Urinary bladder (tissue), 4 donors: ENCODE measurements at places on chromosomes 7 and 10. TPM values are rescaled to one million over a fixed set of nuclear protein-coding genes. Genes with fewer than 3 reads are reported as not detected.

Gene SCART1
- total RNA-seq: 3.3 TPM

Gene TMEM213
- not detected for total RNA-seq

Gene GNAT3
- not detected for total RNA-seq

Gene SEMA3A
- 24.3 TPM for total RNA-seq

Gene STEAP2
- total RNA-seq: 31.4 TPM

Gene NHLRC2
- 50.6 TPM for total RNA-seq

Gene TYW1
- 23.6 TPM for total RNA-seq

DNA sequence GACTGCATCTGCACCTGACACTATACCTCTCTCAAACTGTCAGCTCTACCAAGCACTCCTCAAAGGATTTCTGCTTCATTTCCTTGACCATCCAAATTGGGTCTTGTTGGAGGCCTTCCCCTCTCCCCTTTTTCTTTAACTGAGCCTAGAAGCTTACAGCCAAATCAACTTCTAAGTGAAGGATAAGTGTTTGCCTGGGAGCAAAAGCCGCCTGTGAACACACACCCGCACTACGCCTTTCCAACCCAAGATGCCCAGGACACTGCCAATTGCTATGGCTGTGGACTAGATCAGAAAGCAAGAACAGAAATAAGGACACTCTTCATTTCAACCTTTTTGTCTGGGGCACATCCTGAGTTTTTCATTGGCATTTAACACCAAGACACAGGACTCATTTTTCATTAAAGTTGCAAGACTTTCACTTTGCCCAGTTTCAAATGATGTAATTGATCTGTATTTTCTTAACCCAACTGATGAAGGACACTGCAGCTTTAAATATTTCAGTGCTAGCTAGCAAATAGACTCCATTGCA, 52.8 kb downstream of the CPEB3 start:
- DNase-seq: no peak

DNA sequence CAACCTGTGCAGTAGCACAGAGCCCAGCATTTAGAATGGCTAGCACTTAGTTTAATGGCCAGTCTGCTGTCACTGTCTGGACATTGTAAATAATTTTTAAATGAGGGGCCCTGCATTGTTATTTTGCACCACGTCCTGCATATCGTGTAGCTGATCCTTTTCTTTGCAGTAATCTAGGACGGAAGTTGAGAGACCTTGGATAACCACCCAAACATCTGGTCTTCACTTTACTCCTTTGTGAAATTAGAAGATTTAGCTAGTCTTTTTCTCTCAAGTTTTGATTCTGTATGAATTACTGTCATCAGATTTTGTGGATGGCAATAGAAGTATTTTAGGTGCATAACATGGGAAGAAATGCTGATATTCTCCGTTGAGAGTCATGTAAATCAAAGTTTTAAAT, 1.9 kb downstream of the MIOS start:
- DNase-seq: no peak

DNA sequence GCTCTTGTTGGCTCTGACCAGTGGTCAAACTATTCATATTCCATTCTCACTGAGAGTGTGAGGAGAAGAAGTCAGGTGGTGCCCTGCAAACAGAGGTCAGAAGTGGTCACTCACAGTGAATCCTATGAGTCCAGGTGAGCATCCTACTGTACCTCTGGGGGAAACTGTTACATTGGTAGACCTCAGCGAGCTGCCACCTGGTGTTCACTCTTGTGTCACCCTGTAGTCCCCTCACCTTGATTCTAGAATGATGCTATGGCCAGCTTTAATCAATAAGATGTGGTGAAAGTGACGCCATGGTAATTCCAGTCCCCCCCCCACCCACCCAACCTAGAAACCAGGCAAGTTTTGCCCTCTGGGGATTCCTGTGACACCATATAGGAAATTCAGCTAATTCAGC, 1.2 kb upstream of the AMPH start:
- no peak for DNase-seq

DNA sequence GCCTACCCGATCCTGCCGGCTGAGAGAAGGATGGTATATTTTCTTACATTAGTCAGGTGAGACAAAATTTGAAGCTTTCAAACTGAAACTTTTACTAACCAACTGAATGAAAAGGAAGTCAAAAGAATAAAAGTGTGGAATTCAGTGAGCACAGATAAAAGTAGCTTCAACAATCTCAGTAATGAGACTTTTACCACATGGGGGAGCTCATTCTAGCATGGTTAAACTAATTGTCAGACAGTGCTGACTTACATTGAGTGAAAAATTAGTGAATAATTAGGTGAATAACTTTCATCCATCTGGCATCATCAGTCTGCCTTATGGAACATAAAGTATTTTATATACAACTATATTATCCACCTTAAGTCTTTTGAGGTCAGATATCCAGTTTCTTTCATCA, 8.4 kb downstream of the FAM237B start:
- DNase-seq: no peak

DNA sequence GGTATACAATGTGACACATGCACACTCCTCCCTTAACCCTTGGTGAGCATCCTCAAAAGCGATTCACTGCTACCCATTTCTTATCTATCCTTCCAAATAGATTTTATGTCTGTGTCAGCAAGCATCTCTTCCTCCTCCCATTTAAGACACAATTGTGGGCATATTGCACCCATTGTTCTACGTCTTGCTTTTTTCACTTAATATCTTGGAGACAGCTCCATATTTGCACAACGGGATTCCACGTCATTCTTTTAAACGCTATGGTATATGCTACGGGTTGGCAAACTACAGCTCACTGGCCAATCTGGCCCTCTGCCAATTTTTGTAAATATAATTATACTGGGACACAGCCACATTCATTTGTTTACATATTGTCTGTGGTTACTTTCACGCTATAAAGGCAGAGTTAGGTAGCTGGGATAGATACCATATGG, 88.6 kb downstream of the RNF216 start:
- DNase-seq: no peak

GRCh38 chr10:133208466-133208865, 21.6 kb upstream of the UTF1 start:
- DNase-seq: no peak

GRCh38 chr7:94580601-94581000, 71.0 kb downstream of the CASD1 start:
- no peak for DNase-seq

DNA sequence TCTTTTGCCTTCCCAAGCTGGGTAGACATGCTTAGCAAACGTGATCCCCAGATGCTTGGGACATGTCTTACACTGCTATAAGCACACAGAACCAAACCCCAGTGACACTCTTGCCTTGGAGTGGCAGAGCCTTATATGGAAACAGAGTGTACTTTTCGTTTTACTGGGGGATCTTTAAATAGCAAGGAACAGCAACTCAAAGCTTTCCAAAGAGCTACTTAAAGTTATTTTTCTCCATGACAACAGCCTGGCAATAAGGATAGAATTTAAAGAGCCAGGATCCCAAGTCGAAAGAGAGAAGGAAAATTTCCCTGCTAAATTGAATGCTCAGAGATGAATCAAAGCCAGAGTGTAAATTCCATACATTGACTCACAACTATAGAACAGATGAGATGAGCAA, 67.8 kb downstream of the ZNF365 start:
- no peak for DNase-seq

GRCh38 chr10:91694170-91694794, 61.4 kb upstream of the PPP1R3C start:
- DNase-seq: no peak

- no peak for DNase-seq
Measured at GRCh38 chr10:102579328-102579727, 65.0 kb upstream of the TRIM8 start.

DNA sequence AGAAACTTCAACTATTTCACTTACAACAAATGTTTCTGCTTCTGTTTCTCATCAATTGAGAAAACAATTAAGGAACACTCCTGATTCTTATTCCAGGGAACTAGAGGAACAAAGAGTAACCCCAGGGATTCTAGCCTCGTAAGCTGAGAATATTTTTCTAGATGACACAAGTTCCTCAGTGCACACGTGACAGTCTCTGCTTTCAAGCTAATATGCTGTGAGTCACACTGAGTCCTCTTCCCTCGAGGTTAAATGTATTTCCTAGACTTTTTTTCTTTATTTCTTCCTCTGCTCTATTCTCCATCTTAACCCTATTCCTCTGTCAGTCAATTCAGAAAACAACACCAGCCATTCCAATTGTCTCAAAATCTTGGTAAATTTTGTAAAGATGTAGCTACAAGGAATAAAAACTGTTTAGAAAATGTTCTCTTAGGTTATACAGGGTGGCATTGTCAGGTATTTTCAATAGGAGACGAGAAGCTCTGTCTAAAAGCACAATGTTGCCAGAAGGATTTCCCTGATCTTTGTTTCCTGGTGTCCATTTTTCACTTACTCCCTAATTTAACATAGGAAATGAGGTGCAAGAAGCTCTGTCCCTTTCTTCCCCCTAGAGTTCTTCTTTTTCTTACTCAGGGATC, 5.8 kb upstream of the C1GALT1 start:
- DNase-seq: no peak

GRCh38 chr10:108384378-108384777, 1219.9 kb upstream of the SORCS1 start:
- DNase-seq: no peak

DNA sequence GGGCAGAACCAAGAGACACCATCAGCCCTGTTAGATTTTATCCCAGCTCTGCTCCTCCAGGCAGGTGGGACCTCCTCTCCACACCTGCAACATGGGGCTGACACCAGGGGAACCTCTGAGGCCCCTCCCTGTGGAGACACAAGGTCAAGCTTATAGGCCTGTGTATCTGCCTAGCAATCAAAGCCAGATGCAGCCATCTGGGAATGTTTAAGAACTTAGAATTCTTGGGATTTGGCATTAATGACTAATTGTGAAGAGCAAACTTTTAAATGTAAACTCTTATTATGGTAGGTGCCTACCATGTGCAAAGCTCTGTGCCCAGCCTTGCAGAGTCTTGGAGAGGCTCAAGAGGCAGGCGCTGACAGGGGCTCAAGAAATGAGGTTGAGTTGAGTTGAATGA, 52.1 kb downstream of the TBATA start:
- DNase-seq: no peak

GRCh38 chr7:143974459-143974858, 19.8 kb downstream of the OR2F1 start:
- DNase-seq: no peak

DNA sequence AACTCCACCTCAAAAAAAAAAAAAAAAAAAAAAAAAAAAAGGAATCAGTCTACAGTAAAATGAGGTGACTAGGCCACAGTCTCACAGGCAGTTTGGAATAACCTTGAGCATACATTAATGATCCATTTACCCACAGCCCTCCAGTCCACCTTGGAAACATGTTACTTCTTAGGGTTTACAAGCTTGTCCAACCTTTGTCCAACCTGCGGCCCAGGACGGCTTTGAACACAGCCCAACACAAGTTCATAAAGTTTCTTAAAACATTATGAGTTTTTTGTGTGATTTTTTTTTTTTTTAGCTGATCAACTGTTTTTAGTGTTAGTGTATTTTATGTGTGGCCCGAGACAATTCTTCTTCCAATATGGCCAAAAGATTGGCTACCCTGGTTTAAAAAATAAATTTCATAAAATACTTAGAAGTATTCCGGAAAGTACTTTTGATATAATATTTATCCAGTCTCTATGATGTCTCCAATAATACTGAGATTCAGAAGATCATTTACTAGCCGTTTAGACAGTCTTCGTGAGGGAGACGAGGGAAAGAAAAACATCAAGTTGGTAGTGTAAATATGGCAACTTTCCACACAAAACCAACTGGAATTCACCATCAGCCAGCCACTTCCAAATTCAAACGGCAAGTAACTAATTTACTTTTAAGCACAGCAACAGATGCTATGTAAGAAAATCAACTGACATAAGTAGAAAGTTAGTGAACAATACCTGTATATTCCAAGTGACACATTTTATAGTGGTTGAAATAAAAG, 9.9 kb downstream of the BAZ1B start:
- no peak for DNase-seq

GRCh38 chr10:98195120-98195519, 60.7 kb downstream of the R3HCC1L start:
- no peak for DNase-seq

- no peak for DNase-seq
Measured at GRCh38 chr7:106369816-106370215, 85.0 kb upstream of the NAMPT start.

GRCh38 chr10:104218751-104219150, 13.4 kb downstream of the CFAP43 start:
- no peak for DNase-seq

GRCh38 chr7:20131776-20132175, 85.4 kb downstream of the MACC1 start:
- no peak for DNase-seq

GRCh38 chr10:30830315-30831230, 201.0 kb upstream of the LYZL2 start:
- no peak for DNase-seq

DNA sequence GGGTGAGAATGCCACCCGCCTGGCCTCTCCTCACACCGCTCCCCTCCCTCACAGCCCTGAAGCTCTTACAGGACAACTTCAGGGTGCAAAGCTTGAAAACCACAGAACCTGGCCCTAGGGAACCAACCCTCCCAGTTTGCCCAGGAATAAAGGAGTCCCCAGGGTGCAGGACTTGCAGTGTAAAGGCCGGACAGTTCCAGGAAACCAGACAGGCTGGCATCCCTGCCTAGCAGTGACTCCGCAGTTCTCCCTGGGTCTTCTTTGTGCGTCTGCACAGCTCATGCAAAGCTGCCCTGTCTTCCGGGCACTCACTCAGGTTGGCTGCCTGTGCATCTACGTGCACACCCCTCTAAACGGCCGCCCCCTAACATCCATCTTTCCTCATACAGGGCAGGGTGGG, 36.1 kb downstream of the HSPA12A start:
- no peak for DNase-seq

DNA sequence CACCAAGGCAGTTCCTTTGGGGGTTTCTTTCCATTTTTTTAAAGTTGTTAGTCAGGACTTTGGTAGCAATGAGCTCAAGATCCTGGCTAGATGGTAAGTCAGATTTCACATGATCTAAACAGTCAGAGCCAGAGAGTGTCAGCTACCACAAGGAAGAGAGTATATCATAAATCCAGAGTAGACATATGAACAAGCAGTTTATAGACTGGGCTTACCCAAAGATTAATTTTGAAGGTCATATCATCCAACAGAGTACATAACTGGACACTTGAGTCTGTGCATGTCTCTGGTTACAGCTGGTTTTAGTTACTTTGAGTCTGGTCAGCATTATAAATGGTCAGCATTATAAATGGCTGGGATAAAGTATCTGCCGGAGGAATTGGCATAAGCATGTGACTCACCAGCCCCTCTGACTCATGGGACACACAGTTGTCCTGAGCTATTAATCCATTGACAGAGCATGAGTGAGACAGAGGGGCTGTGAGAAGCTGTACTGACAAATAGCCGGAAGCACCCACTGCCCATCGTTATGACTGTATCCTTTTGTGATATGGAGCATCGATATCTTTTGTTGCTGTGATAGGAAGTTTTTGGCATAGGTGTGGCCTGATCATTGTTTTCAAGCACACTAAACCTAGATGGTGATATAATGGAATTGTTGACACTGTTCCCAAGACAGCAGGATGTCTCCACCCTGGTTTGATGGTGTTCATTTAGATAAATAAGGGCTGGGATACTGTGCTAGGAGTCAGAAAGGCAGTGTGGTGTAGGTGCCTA, 19.3 kb downstream of the PPP1R3C start:
- DNase-seq: no peak
